Stimulated activated CD4-positive, alpha-beta T cell treated with anti-CD3 and anti-CD28 coated beads, Interleukin-12 subunit alpha, Interleukin-12 subunit beta, amount 100 ng/mL, for 24 hours (primary cell): ENCODE measurements at places on chromosomes 6 and 20.

DNA sequence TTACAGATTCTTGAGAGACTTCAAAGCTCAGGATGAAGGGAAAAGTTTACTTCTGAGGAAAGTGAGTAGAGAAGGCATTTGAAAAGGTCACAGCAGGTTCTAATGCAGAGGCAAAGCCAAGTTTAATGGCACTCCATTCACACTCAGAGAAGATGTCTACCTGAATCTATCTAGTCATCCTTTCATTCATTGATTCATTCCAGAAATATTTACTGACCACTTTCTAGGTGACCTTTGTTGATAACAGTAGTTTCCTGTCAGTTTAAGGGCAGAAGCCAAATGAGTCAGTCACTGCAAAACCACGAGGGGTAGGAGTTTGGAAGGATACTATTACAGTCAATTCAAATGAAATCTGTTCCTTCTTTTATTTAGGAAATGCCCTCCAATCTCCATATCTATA lies 30.8 kb downstream of the FBXO5 start:
- no peak for DNase-seq

GRCh38 chr6:39269961-39270360 lies 40.7 kb upstream of the KCNK5 start:
- no peak for DNase-seq

DNA sequence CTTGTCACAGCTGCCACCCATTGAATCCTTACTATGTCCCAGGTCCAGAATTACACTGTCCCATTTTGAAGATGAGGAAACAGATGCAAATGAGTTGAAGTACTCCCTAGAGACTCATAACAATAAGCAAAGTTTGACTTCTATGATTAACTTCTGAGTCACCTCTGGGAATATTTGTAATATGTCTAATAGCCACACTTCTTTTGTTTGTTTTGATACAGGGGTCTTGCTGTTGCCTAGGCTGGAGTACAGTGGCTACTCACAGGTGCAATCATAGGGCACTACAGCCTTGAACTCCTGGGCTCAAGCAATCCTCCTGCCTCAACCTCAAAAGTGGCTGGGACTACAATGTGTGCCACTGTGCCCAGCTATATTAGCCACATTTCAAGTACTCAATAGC lies 11.4 kb upstream of the SOX12 start:
- no peak for DNase-seq

DNA sequence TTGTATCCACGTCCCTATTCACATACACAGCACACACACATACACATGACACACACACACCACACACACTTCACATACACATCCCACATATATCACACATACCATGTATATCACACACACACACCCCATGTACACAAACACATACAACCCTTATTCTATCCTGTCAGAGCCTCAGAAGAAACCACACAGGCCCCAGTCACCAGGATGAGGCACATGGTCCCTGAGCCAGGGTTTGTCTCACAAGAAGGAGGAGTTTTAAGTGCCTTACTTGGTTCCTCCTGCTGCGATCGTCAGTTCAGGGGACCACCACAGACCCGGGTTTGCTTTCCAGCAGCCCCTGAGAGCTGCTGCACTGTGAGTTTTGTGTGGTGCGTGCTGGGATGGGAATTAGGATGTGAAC lies 23.6 kb downstream of the BFSP1 start:
- DNase-seq: no peak

DNA sequence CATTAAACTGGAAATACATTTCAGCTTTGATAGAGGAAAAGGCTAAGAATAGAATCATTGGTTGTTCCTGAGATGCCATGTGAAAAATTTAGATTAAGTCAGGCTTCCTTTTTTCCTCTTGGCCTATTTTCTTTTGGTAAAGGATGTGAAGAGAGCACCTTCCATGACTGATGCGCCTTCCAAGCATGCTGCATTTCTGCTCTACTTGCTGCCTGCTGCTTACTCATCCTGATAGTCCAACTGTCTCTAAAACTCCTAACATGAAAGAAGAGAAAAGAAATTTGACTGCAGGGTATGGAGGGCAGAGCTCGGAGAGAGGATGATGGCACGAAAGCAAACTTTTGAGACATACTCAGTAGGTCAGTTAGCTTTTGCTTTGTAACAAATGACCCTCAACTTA lies 28.8 kb downstream of the SNAP25 start:
- no peak for DNase-seq

- no peak for DNase-seq
These were observed 1.9 kb downstream of the CITED2 start for GRCh38 chr6:139372326-139373153.

DNA sequence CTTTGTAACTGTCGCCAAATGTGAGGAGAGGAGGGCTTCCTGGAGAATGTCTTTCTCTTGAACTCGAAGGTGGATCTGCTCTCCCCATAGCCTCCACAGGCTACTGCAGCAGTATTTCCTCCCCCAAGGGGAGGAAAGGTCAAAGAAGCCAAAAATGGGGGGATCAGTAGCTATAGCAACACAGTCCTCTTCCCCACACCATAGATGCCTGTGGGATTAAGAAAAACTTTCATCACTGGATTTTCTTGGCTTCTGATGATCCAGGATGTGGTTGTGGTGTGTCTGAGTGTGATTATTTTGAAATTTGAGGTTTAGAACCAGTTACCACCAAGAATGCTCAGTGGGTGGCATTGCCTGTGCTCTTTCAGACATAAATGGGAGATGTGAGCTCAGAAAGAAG lies 140.1 kb upstream of the SPACA1 start:
- DNase-seq: no peak

DNA sequence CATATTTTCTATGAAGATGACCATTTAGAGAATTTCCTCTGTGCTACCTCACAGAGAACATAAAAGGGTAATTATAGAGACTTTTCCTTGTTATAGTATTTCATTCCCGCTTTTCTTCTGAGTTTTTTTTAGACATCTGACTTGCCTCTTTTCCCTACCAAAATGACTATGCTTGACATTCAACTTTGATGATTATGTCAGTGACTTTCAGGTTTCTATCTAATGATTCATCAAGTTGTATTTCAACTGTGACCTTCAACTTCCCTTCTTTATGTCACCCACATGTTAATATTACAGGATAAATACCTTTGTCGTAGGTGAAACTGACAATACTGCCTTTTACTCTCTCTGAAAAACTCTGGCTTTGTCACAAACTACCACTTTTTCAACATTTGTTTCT lies 95.3 kb downstream of the MLIP start:
- no peak for DNase-seq

GRCh38 chr20:62772103-62772611 lies 24.1 kb upstream of the MRGBP start:
- DNase-seq: no peak

- no peak for DNase-seq
These were observed 223.7 kb downstream of the GMDS start for GRCh38 chr6:2021713-2022125.
